Activated naive CD4-positive, alpha-beta T cell treated with anti-CD3 and anti-CD28 coated beads, Interleukin-2, amount 10 ng/mL, durations not matched to agents 7 days and 5 days (primary cell): ENCODE measurements at places on chromosomes 3 and 15.

- DNase-seq: no peak
Observed at GRCh38 chr3:66092175-66092995, 53.7 kb upstream of the MAGI1 start.

- DNase-seq: no peak
Observed at GRCh38 chr3:119376758-119377157, 82.6 kb downstream of the ARHGAP31 start.

DNA sequence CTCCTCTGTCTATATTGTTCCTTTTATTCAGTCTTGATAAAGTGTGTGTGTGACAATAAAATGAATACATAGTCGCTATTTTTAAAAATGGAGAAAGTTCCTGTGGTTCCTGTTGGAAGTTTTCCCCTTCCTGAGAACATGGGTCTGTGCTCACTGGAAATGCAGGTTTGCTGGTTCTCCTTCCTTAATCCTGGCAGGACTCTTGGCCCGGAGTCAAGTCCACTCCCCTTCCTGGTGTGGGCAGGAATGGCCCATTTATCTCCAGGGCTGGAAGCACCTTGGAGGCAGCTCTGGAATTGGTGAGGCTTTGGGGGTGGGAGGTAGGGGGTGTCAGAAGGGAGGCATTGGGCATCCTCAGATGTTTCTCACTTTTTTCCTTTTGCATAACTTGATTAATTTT lies 30.1 kb downstream of the FOXL2 start:
- DNase-seq: no peak

DNA sequence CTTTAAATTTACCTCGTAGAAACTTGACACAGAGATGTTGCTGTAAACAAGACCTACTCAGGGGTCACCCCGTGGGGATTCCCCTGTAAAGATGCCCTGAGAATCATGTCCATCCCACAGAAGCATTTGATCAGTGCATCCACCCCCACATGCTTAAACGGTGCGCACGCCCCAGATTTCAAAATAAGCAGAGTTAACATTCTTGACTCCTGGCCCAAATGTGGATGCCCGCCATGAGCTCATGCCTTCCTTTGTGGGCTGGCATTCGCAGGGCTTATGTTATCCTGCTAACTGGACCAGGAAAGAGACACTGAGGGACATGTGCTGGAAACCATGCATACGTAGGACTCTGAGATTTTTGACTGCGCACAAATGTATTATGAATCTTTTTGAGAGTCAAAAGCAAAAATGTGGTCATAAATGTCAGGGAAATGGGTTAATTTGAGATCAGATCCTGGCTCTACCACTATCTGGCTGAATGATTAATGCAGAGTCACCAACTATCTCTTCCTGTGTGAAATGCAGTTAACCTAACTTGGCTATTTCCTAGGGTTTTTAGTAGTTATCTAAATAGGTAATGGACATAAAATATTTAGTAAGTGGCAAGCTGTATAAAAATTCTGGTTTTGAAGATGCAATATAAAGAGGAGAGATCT lies 9.1 kb upstream of the TP63 start:
- no peak for DNase-seq

- DNase-seq: no peak
Observed at GRCh38 chr3:105093371-105094252, 273.1 kb upstream of the ALCAM start.

DNA sequence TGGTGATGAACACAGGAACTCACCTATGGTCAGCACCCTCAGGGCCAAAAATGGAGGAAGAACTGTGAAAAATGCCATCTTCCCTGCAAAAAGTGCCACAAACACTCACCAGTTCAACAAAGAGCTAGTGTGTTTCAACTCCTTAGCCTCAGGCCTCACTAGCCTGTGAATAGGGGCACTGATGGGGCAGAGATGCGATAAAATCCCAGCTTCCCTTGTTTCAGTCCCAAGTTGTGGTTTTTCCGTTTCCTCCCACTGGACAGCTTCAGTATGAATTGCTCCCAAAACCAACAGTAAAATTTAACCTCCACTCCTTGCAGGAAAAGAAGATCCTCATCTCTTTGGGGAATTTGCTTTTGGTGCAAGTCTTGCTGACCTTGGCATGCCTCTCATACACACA lies 117.4 kb upstream of the ADAMTS9 start:
- DNase-seq: no peak

- DNase-seq: no peak
Observed at GRCh38 chr3:23270423-23270822, 67.3 kb downstream of the UBE2E2 start.

DNA sequence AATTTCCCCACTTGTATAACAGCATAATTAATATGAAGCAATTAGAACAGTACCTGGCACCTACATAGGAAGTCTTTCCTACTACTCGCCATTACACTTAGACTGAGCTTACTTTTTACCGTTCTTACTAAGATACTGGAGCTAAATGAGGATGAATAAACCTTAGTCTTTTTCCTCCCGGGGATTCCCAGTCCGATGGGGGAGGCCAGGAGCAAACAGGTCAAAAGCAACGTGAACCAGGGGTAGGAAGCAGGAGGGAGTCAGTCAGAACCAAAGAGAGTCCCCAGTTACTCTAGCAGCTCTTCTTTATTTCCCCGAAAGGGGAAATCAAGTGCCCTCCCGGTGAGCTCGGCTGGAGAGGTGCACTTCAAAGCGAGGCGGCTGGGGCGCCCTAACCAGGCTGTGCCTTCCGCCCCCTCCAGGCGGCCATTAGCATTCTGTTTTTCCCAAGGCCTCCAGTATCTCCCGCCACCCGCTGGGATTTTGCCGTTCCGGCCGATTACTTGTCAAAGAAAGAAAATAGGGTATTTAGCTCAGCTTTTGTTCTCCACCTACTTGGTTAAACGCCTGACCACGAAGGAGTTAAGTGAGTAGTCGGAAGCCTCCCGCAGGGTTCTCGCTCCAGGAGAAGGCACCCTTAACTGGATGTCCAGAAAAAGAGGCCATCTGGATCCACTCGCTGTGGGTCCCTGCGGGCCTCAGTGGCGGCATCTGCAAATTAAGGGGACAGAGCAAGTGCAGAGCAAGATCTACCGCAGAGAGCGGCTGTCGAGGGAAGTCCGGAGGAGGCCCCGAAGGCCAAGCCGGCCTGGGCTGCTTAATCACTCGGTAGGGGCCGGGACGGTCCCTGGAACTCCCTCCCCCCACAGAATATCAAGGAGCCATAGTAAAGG lies 6.3 kb upstream of the EOMES start:
- peak; percentile 27 for DNase-seq

- DNase-seq: no peak
Observed at GRCh38 chr3:24088782-24089181, 143.7 kb downstream of the NR1D2 start.
